ENCODE measurements at places on chromosomes 6 and 20.

- no peak for DNase-seq
These were observed 61.1 kb upstream of the RNF144B start for GRCh38 chr6:18326001-18326400.

DNA sequence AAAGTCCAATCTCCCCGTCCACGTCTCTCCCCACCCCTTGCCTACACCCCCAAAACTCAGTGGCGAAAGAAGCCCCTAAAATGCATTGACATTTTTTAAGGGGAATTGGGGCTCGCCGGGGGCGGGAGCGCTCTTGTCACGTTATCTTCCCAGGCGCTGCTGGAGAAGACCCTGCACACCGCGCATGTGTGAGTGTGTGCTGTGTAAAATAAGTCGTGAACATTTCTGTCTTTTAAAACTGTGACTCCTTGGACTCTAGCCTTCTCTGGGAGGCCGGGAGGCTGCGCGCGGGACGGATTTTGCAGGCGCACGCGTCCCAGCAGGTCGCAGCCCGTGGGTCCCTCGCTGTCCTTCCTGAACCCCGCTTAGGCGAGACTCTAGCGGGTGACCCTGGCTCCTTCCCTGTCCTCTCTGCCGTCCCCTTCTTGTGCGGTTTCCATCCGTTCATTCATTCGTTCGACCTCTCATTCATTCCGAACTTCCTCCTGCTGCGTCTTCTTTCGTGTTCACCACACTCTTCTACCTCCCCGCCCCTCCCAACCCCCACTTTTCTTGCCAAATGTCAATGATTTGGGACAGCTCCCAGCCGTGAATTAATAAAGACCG is 2.2 kb downstream of the NRN1 start:
- no peak for DNase-seq

DNA sequence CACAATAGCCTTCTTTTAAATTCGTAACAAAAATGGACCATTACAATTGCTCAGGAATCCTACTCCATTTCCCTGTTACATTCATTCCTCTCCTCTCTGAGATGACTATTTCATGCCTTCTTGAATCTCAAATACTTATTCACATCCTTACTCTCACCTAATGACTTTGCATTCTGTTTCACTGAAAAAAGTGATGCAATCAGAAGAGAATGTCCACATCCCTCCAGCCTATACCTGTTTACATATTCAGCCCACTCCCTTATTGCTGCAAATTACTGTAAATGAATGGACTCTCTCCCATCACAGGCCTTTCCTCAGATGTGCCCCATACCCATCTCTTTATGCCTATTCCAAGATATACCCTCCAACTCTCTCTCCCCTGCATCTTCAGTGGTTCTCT is 8.6 kb downstream of the TAAR1 start:
- DNase-seq, result no peak

- no peak for DNase-seq
These were observed 16.3 kb upstream of the CST9L start for GRCh38 chr20:23584434-23585199.

- DNase-seq, result no peak
These were observed at the start of gene HCK for GRCh38 chr20:32052090-32052777. HCK (plus strand) TSS chr20:32052242.

GRCh38 chr6:29653452-29654038 is 3.3 kb upstream of the MOG start:
- no peak for DNase-seq

DNA sequence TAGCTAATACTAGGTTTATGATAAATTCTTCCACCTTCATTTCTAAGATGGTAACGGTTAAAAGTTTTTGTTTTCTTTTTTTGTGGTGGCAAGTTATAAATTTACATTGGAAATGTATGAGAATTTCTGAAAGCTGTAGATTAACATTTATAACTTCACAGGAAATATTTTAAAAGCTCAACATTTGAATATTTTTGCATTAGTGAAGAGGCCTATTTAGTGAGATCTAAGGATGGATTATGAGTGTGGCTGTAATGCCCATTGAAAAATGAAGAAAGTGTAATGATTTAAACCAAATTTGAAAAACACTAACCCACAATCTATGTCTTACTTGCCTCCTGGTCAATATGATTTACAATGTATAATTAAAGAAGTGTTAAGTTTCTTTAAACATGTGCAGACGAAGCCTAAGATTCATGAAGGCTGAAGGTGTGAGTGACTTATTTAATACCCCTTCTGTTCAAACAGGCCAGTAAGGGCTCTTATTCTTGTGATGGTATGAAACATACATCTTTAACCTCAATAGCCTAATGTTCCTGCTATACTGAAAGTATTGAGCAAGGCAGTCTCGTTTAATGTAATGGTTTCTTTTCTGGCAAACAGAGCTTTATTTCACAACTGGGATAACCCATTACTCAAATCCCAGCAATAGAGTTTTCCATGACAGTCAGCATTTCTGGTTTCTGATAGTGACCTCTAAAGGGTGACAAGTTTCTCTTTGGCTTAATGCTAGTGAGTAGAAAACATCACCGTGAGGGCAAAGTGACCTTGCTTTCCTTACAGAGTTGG is 13.2 kb downstream of the HDGFL1 start:
- DNase-seq, result no peak

DNA sequence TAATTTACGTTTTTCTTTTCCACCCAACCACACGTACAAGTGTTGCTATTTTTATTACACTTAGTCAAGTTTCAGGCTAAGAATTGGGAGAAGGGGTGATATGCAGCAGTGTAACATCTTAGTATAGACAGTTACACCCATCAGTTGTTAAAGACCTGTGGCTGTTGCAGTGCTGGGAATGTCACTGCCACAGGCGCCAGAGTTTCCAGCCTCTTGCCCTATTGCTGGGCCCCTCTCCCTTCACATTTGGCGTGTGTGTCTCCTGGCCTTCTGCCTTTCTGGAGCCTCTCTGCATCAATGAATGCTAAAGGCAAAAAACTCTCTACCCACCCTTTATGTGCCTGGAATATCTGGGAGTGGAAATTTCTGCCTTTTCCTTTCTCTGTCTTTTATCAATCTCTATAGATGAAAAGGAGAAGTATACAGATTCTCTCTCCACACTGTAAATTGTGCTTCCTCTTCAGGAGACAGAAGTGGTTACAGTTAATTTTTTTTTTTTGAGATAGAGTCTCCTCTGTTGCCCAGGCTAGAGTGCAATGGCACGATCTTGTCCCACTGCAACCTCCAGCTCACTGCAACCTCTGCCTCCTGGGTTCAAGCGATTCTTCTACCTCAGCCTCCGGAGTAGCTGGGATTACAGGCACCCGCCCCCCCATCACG is 73.0 kb downstream of the TIAM2 start:
- no peak for DNase-seq

DNA sequence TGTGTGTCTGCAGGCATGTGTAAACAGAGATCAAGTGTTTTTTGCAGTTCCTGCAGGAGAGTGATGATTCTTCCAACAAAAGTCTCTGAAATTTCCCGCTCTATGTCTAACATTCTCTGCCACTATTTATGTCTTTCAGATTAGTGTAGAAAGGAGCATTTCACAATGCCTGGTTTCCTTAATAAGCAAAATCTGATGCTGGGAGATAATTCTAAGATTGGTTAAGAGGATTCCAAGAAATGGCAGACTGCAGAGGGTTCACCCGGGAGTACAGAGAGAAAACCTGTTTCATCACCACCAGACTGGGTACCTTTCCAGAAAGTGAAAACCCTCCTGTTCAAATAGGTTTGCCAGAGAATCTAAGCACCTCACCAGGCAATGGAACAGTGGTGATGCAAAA is 62.7 kb downstream of the FOXC1 start:
- DNase-seq, result no peak

- DNase-seq, result no peak
These were observed 36.3 kb upstream of the NRSN1 start for GRCh38 chr6:24089736-24090135.

- no peak for DNase-seq
These were observed 10.2 kb upstream of the KIF16B start for GRCh38 chr20:16583474-16583873.

DNA sequence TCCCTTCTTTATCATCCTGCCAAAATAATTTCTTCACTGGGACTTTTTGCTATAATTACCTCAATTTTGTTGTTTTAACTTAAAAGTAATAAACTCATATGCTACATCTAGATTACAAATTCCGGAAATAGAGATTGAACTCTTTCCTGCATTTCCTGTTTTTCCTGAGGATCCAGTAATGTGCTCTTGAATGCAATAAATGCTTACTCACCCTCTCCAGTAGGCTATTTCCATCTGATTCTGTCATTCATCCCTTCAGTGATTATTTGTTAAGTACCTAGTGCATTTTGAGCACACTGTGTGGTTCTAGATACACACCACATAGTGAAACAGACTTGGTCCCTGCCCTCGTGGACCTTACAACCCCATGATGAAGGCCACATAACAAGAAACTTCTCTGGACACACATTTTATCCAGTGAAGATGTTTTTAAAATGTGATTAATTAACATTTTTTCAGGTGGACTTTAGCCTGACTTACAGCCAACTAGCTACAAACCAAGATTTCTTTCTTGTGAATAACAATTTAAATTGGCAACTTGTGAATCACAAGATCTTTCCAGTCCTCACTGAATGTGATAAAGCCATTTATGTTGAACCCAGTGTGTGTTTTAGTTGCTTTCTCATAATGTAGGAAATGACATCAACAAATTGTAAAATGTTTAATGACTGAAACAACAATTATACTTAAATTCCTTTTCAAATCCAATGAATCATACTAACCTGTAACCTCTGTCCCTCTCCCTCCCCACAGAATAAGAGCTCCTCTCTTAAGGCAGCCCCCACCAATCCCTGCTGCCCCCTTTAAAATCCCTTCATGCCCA is 272.3 kb downstream of the KHDC1L start:
- no peak for DNase-seq

GRCh38 chr20:25491446-25492038 is 84.1 kb downstream of the GINS1 start:
- no peak for DNase-seq

GRCh38 chr6:139569566-139569965 is 195.1 kb upstream of the CITED2 start:
- no peak for DNase-seq

DNA sequence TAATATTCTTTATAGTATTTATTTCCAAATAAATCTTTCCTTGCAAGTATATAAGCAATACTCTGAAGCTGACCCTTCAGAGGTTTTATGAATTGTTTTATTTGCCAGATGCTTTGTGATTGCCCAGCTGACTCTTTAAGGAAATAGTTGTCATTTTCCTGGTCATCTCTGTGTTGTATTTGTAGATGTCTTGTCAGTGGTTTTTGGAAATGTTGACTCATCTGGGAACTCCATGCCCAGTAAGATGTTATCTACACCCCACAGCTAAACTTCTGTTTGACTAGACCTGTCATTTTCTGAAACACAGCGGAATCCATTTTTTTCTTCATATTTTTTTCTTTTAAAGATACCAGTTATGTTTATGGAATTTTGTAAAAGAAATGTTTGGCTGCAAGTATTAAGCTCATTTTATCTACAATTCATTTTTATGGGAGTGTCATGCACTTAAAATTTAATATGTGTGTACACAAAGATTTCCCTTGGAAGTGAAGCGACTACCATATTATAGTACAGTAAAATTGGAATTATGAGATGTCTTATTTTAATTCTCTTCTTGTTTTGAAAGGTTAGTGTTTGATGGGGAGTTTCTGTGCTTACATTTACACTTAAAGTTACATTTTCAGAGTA is 491.0 kb downstream of the NKAIN2 start:
- DNase-seq, result no peak

DNA sequence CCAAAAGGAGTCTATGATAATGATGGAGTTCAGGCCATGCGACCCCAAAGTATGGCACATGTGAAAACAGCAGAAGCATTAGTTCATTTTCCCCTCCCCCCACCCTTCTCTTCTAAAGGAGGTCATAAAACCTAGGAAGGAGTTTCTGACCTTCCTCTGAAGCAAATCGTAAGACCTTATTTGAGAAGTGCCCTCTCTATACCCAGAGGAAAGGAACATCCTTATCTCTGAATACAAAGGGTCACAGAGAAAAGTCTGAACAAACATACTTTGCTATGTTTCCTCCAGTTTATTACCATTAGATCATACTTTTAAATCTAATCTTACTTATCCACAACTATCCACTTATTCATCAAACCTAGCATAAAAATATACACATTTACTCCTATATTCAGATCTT is 48.6 kb downstream of the SLX4IP start:
- no peak for DNase-seq

GRCh38 chr6:40334496-40335270 is 252.5 kb downstream of the LRFN2 start:
- DNase-seq, result no peak

DNA sequence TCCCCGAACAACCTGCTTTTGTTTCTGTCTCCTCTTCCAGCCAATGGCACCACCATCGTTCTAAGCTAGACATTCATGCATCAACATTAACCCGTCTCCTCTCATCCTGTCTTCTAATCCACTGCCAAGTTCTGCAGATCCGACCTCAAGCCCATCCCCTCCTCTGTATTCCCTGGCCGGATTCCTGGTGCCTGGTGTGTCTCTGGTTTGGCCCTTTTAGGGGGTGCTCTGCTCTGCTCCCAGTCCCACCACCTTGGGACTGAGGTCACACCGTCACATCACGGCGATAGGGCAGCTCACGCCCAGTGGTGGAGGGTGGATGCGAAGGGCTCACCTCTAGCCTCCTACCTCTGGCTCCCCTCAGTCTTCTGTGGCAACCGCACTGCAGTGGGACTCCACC is 102.5 kb upstream of the AGPAT4 start:
- DNase-seq, result no peak

DNA sequence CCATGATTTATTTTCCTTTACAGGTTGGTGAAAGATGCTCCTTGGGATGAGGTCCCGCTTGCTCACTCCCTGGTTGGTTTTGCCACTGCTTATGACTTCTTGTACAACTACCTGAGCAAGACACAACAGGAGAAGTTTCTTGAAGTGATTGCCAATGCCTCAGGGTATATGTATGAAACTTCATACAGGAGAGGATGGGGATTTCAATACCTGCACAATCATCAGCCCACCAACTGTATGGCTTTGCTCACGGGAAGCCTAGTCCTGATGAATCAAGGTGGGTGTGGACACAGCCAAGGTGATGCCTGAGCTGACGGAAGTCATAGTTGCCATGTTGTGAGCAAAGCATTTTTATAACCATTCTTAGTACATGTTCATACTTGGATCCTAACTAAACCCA is 34.6 kb upstream of the CALHM6 start:
- DNase-seq, result no peak

DNA sequence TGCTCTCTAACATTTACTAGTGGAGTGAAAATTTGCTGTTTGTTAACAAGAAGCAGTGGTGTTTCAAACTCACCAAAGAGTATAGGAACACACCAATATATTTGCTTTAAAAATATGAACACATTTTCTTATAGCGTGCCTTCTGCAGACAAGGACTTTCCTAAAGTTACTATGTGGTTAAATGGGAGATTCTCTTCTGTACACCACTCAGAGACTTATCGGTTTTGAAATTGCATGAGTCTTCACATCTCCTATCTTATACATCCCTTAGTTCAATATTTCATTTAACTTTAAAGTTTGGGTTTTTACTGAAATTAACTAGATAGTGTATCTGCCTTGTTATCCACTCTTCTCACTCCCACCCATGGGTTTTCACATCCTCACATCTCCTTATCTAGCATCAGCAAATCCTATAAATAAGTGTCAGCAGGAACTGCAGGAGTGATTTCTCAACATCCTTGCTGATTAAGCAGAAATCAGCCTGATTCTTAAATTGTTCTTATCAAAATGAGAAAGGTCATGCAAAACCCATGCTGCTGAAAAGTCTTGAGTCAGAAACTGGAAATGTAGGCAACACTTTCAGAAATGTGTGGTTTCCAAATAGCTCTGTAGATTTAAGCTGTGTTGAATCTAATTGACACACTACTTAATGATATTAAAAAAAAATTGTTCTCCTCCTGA is 1075.6 kb upstream of the GJE1 start:
- no peak for DNase-seq

GRCh38 chr6:163585932-163586437 is 171.5 kb downstream of the QKI start:
- no peak for DNase-seq

Measured in nucleus accumbens (tissue), 56 donors.